ENCODE measurements at places on chromosomes 4 and X.

DNA sequence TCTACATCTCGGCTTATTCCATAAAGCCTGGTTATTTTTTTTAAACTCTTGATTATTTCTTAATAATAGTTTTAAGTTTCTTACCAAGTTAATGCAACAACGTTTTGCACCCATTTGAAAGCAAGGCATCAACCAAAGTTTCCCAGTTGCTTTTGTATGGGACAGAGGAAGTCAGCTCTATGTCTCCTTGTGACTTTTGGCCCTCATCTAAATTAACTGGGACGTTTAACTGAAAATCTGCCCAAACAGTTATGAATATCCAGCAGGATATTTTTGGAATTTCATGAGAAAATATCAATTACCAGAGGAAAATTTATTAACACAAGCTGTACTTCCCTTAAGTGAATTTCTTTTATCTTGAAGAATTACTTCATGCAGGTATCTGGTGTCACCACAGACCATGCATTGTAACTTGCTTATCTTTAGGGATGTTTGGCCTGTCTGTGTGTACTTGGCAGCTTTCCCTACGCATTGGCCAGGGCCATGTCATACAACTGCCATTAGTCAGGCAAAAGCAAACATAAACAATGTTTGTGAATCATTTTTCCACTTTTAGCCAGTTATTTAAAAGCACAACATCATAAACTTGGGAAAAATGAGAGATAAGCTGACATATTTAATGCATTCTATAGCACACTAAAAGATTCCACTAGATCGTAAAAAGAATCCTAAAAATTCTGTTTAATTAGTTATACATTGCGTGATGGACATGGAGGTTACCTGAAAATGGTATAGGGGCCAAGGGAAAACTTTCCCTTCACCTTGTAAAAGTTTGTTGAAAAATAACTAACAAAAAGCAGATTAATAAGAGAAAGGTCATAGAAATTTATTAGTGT, 101.4 kb upstream of the PDE5A start:
- peak; percentile 59 for DNase-seq

- peak; percentile 64 for DNase-seq
These were observed 37.3 kb downstream of the APBB2 start for GRCh38 chr4:41177016-41177415.

- no peak for DNase-seq
These were observed 1.7 kb downstream of the HCFC1 start for GRCh38 chrX:153969904-153970356.

DNA sequence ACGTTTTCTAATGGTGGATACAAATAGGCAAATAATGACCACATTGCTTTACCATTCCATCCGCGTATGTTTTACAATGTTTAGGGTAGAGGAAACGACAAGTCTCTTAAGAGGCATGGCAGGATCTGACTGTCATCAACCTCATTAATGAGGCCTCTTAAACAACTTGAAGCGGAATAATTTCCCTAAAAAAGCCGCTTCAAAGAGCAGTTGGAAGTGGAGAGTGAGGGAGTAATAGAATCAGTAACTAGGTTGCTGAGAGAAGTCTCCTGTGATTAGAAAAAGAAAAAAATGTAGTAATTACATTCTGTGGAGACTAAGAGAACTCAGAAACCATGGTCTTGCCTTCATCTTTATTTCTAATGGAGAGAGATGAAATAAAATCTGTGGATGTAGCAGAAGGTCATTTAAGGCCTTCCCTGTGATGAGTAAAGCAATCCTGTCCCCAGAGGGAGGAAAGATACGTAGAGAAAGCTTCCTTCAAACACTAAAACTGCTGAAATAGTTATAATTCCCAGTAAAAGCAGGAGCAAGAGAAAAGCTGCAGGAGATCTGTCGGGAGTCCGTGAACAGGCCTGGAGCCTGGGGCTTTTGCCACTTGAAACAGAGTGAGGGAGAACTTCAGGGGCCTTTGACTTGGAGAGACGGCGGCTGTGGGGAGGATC, 11.1 kb upstream of the SEPSECS start:
- no peak for DNase-seq

- no peak for DNase-seq
These were observed 35.7 kb downstream of the HAND2 start for GRCh38 chr4:173494013-173494970.

GRCh38 chr4:183405303-183405702, 39.1 kb upstream of the CDKN2AIP start:
- DNase-seq = no peak

DNA sequence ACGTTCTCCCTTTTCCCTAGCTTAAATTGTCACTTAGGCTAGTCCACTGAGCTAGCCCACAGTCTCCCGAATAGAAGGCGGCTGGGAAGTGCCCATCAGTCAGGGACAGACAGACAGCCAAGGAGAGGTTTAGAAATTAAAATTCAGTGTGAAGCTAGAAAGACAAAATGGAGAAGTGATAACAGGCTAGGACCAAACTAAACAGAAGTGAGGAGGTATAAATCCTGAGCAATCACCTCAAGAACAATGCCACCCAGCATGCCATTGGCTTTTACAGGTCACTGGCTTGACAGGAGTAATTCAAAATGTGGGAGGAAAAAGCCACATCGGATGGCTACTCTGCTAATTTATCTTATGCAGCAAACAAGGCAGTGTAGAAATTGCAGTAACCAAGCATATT, 138.9 kb downstream of the MAPK10 start:
- no peak for DNase-seq

DNA sequence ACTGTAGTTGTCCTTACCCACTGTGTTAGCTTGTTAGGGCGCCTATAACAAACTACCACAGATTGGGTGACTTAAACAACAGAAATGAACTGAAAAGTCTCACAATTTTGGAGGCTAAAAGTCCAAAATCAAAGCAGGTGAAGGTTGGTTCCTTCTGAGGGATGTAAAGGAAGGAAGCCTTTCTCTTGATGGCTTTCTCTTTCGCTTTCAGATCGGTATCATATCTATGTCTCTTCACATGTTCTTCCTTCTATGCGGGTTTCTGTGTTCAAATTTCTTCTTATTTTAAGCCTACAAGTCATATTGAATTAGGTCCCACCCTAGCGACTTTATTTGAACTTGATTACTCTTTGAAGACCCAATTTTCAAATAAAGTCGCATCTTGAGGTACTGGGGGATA, 118.6 kb downstream of the CPXCR1 start:
- DNase-seq = no peak

- no peak for DNase-seq
These were observed 40.4 kb downstream of the SMIM20 start for GRCh38 chr4:25954293-25954904.

GRCh38 chr4:650951-651883, 22.9 kb downstream of the ATP5ME start:
- DNase-seq = no peak

- DNase-seq = no peak
These were observed 336.3 kb upstream of the PITX2 start for GRCh38 chr4:110959041-110959643.

All from skeletal muscle cell (primary cell).